ENCODE measurements at places on chromosomes 1 and 21. TPM values are rescaled to one million over a fixed set of nuclear protein-coding genes. Genes with fewer than 3 reads are reported as not detected.
A peak's percentile ranks its signal among the peaks of the same experiment; 100 is the strongest.

- no peaks in the 10 kb centered on the region for H3K27me3 ChIP-seq
- H3K4me3 ChIP-seq, result no peak overlapping the region
- DNase-seq, result no peak
- no peak overlapping the region for H3K27ac ChIP-seq
- no peaks in the 10 kb centered on the region for H3K4me1 ChIP-seq
These were observed 64.8 kb downstream of the NAV1 start for GRCh38 chr1:201603613-201604232.

- H3K27ac ChIP-seq, result no peak overlapping the region
- no peaks in the 10 kb centered on the region for H3K36me3 ChIP-seq
- no peaks in the 10 kb centered on the region for H3K27me3 ChIP-seq
- H3K4me3 ChIP-seq, result no peak overlapping the region
These were observed 273.6 kb upstream of the LRRC7 start for GRCh38 chr1:69294171-69294570.

GRCh38 chr1:121414905-121415304 is 230.1 kb downstream of the SRGAP2C start:
- no peaks in the 10 kb centered on the region for H3K4me1 ChIP-seq
- H3K27me3 ChIP-seq, result no peaks in the 10 kb centered on the region
- DNase-seq, result no peak
- H3K4me3 ChIP-seq, result no peak overlapping the region
- no peaks in the 10 kb centered on the region for H3K36me3 ChIP-seq

DNA sequence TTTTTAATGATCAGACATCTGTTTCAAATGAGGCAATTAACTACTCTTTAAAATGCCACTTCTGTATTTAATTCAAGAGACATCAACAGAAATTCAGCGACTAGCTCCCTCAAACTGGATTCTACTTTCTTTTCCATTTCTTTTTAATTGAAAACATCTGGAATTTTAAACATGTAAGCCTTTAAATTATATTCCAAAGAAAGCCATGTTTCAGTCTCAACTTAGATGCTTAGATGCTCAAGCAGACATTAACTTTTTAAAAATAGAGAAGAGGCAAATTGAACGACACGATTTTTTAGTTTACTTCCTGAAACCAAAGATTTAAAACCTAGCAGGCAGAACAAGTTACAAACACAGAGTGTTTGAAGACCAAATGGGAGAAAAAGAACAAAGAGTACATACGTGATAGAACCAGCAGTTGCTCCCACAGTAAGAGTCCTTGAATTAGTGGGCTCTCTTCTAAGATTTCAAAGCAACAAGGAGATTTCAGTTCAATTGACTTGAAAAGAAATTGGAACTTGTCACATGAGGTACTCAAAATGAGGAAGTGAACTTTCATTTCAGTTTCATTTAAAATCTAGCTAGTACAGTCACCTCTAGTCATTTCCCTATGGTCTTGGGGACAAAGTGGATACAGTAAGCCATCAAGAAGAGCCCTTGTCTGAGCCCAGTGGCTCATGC is at the start of gene CTSS:
Gene CTSS, minus strand, starts transcription at position 483 of the 681 bp plus-strand sequence. CDS start 1,015 bp downstream, outside the sequence.
- H3K27ac ChIP-seq, result peak within 1 kb of the TSS; percentile 71
- no peaks in the 10 kb centered on the region for H3K27me3 ChIP-seq
- peaks cover 2% of the 10 kb centered on the region for H3K4me1 ChIP-seq
- H3K36me3 ChIP-seq, result peaks cover 3% of the 10 kb centered on the region
- peak within 1 kb of the TSS; percentile 18 for H3K4me3 ChIP-seq
- DNase-seq, result peak; percentile 59

GRCh38 chr1:115827452-115828044 is 13.4 kb downstream of the NHLH2 start:
- H3K27ac ChIP-seq, result no peak overlapping the region
- no peak for DNase-seq
- no peak overlapping the region for H3K4me3 ChIP-seq
- H3K27me3 ChIP-seq, result peaks cover 3% of the 10 kb centered on the region
- H3K4me1 ChIP-seq, result peaks cover 4% of the 10 kb centered on the region

- no peak overlapping the region for H3K27ac ChIP-seq
- no peak overlapping the region for H3K4me3 ChIP-seq
- H3K36me3 ChIP-seq, result no peaks in the 10 kb centered on the region
- DNase-seq, result no peak
These were observed 43.1 kb upstream of the ARHGEF10L start for GRCh38 chr1:17496419-17496818.

DNA sequence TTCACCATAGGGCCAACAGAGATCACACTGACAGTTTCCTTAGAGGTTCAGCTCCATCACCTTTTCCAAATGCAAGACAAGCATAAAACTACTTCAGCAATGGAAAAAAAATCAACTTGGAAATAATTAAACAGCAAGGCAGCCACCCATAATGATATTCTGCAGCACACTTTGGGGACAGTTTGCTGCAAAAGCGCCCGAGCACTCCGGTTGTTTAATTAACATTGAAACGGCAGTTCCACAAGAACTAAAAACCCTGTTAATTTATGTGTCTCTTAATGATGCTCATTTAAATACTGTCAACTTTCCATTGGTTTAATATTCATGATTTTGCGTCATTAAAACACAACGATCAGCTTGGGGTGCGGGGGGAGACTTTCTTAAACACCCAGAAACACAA is 153.2 kb downstream of the ELAVL4 start:
- H3K4me3 ChIP-seq, result no peak overlapping the region
- no peaks in the 10 kb centered on the region for H3K4me1 ChIP-seq
- no peaks in the 10 kb centered on the region for H3K36me3 ChIP-seq
- DNase-seq, result no peak
- H3K27ac ChIP-seq, result no peak overlapping the region

DNA sequence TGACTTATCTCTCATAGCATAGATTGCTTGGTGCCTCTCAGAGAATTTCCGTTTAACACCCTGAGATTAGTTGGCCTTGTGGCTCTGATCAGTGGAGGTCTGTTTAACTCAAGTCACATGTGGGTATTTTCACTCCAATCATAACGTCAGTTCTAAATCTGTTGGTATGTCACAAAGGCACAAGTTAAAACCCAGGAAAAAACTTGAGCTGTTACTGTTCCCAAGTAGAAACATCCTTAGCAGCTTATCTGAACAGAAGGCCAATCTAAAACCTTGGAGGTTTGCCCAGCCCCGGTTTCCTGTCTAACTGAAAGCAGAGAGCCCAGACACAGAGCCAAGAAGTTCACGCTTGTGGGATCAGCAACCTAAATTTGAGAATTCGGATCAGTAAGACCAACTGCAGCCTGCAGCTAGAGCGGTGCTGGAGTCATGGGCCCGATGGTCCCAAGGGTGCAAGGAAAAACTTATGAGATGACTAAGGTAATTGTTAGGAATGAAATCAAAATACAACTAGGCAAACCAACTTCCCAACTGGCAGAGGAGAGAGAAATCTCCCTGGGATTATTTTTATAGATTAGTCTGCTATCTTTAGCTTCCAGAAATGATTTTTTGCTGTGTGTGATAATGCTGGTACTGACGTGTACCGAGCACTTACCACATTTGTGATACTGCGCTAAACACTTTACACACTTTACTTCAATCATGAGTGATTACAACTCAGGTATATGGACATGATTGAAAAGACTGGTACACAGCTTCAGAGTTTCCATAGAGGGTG is 90.2 kb upstream of the C1orf21 start:
- H3K36me3 ChIP-seq, result no peaks in the 10 kb centered on the region
- H3K4me3 ChIP-seq, result no peak overlapping the region
- H3K27ac ChIP-seq, result peak overlapping the region; percentile 64
- H3K4me1 ChIP-seq, result no peaks in the 10 kb centered on the region
- DNase-seq, result peak; percentile 63

GRCh38 chr1:168455764-168456163 is 88.0 kb downstream of the XCL2 start:
- no peaks in the 10 kb centered on the region for H3K36me3 ChIP-seq
- no peak overlapping the region for H3K27ac ChIP-seq
- H3K4me3 ChIP-seq, result no peak overlapping the region
- DNase-seq, result no peak

GRCh38 chr1:56526571-56527174 is 52.7 kb downstream of the PLPP3 start:
- H3K27me3 ChIP-seq, result no peaks in the 10 kb centered on the region
- H3K36me3 ChIP-seq, result peaks cover 22% of the 10 kb centered on the region
- H3K4me3 ChIP-seq, result no peak overlapping the region
- peak; percentile 61 for DNase-seq
- H3K27ac ChIP-seq, result no peak overlapping the region

DNA sequence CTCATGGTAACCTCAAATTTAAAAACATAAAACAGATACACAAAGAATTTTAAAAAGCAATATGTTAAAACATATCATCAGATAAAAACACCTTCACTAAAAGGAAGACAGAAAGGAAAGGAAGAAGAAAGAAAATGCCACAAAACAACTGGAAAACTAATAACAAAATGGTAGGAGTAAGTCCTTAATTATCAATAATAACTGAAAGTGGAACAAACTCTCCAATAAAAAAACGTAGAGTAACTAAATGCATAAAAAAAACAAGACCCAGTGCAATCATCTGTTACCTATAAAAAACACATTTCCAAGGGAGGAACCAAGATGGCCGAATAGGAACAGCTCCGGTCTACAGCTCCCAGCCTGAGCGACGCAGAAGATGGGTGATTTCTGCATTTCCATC is 47.1 kb upstream of the ACADM start:
- H3K36me3 ChIP-seq, result no peaks in the 10 kb centered on the region
- no peak overlapping the region for H3K4me3 ChIP-seq
- H3K27me3 ChIP-seq, result no peaks in the 10 kb centered on the region
- H3K27ac ChIP-seq, result no peak overlapping the region
- no peak for DNase-seq
- H3K4me1 ChIP-seq, result no peaks in the 10 kb centered on the region

- no peaks in the 10 kb centered on the region for H3K4me1 ChIP-seq
- H3K27me3 ChIP-seq, result no peaks in the 10 kb centered on the region
- no peaks in the 10 kb centered on the region for H3K36me3 ChIP-seq
- DNase-seq, result no peak
- no peak overlapping the region for H3K27ac ChIP-seq
These were observed 82.3 kb downstream of the NOTCH2 start for GRCh38 chr1:119987112-119987511.

- no peaks in the 10 kb centered on the region for H3K27me3 ChIP-seq
- no peak for DNase-seq
- no peak overlapping the region for H3K4me3 ChIP-seq
- no peaks in the 10 kb centered on the region for H3K4me1 ChIP-seq
These were observed 5.0 kb upstream of the KIAA0040 start for GRCh38 chr1:175197531-175197930.

GRCh38 chr1:94591823-94592570 is 50.4 kb upstream of the F3 start:
- no peaks in the 10 kb centered on the region for H3K27me3 ChIP-seq
- no peak overlapping the region for H3K4me3 ChIP-seq
- H3K36me3 ChIP-seq, result no peaks in the 10 kb centered on the region
- DNase-seq, result no peak
- no peaks in the 10 kb centered on the region for H3K4me1 ChIP-seq
- H3K27ac ChIP-seq, result no peak overlapping the region

DNA sequence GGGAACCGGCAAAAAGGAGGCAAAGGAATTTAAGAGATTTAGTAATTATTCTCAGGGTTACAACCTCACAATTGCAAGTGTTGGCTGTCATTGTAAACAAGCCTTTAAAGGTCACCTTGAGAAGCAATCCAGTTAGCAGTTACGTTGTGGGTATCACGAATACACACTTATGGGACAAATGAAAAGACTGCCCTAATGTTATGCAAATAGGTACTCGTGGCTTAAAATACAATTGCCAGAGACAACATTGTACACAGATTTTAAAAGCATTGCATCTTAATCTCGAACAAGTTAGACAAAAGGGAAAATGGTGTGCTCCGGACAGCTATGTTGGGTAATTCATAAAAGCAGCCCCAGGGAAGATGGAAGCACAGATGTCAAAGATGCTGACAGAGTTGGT is 120.5 kb upstream of the ZC3H12A start:
- H3K4me1 ChIP-seq, result no peaks in the 10 kb centered on the region
- no peak overlapping the region for H3K4me3 ChIP-seq
- H3K36me3 ChIP-seq, result no peaks in the 10 kb centered on the region
- no peaks in the 10 kb centered on the region for H3K27me3 ChIP-seq
- no peak for DNase-seq

Gene MAN1C1
- 0.67 TPM for polyA plus RNA-seq

Gene LORICRIN
- polyA plus RNA-seq, result not detected

Gene TNFRSF4
- polyA plus RNA-seq, result 3.1 TPM
